Activated CD4-positive, CD25-positive, alpha-beta regulatory T cell (primary cell): ENCODE measurements at places on chromosomes 3 and 15.

GRCh38 chr3:58666683-58667082 lies at the start of gene FAM3D:
TSS of gene FAM3D (minus strand) at chr3:58666774. CDS start at chr3:58655563, 11,211 bp downstream.
- no peak for DNase-seq

- DNase-seq = no peak
Measured at GRCh38 chr3:12999147-13000140, 73.8 kb downstream of the IQSEC1 start.

- DNase-seq = no peak
Measured at GRCh38 chr15:32692286-32692685, 25.5 kb upstream of the GREM1 start.

GRCh38 chr3:38687321-38687720 lies 37.8 kb upstream of the SCN5A start:
- no peak for DNase-seq

- no peak for DNase-seq
Measured at GRCh38 chr3:32303977-32304881, 65.7 kb downstream of the CMTM8 start.

GRCh38 chr15:64547275-64547674 lies 86.9 kb downstream of the ZNF609 start:
- DNase-seq = no peak

- DNase-seq = no peak
Measured at GRCh38 chr15:31396881-31397560, 70.4 kb downstream of the KLF13 start.
